HFFc6 (cell line): ENCODE measurements at places on chromosomes 7 and 10. TPM values are rescaled to one million over a fixed set of nuclear protein-coding genes. Genes with fewer than 3 reads are reported as not detected.

DNA sequence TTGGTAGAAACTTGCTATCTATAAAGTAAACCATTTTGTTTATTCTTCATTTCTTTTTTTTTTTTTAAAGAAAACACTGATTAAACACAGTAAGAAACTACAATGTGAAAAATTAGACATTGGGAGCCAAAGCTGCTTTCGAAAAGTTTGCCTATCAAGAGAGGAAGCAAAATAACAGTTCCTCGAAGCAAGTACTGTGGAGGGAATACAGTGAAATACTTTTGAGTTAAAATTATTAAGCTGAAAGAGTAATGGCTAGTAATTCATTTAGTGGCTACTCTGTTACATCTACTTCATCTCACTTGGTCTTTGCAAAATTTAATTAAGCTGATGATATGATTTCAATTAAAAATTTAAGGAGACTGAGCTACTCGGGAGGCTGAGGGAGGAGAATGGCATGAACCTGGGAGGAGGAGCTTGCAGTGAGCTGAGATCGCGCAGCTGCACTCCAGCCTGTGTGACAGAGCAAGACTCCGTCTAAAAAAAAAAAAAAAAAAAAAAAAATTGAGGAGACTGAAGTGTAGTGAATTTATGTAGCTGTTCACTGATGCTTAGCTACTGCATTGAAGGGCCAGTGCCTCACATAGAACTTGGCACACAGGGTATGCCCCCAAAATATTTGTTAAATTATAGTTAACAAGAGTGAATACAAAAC lies 982.1 kb upstream of the MBL2 start:
- no peaks in the 10 kb centered on the region for H3K4me1 ChIP-seq
- no peak for DNase-seq
- no peaks in the 10 kb centered on the region for H3K36me3 ChIP-seq
- H3K27me3 ChIP-seq: no peaks in the 10 kb centered on the region
- no peak overlapping the region for H3K4me3 ChIP-seq

- DNase-seq: no peak
- no peak overlapping the region for H3K4me3 ChIP-seq
- H3K36me3 ChIP-seq: no peaks in the 10 kb centered on the region
- no peak overlapping the region for H3K27ac ChIP-seq
- no peaks in the 10 kb centered on the region for H3K4me1 ChIP-seq
These were observed 526 bp downstream of the GIMAP1 start for GRCh38 chr7:150716939-150717338.

- no peak for DNase-seq
- H3K36me3 ChIP-seq: no peaks in the 10 kb centered on the region
- no peak overlapping the region for H3K27ac ChIP-seq
- H3K27me3 ChIP-seq: peaks cover 18% of the 10 kb centered on the region
- no peak overlapping the region for H3K4me3 ChIP-seq
These were observed 156.2 kb upstream of the LAMB4 start for GRCh38 chr7:108286290-108286904.

- no peak for DNase-seq
- H3K4me1 ChIP-seq: peaks cover 9% of the 10 kb centered on the region
- no peak overlapping the region for H3K4me3 ChIP-seq
- H3K27ac ChIP-seq: no peak overlapping the region
- H3K36me3 ChIP-seq: peaks cover 12% of the 10 kb centered on the region
These were observed 115.9 kb downstream of the HIPK2 start for GRCh38 chr7:139661903-139662302.

TEX47 gene
- total RNA-seq: not detected in 3 replicates

- H3K36me3 ChIP-seq: no peaks in the 10 kb centered on the region
- H3K4me1 ChIP-seq: peaks cover 8% of the 10 kb centered on the region
- no peak overlapping the region for H3K27ac ChIP-seq
- no peak for DNase-seq
- no peak overlapping the region for H3K4me3 ChIP-seq
These were observed 39.5 kb downstream of the FAM53B start for GRCh38 chr10:124704428-124705380.

DNA sequence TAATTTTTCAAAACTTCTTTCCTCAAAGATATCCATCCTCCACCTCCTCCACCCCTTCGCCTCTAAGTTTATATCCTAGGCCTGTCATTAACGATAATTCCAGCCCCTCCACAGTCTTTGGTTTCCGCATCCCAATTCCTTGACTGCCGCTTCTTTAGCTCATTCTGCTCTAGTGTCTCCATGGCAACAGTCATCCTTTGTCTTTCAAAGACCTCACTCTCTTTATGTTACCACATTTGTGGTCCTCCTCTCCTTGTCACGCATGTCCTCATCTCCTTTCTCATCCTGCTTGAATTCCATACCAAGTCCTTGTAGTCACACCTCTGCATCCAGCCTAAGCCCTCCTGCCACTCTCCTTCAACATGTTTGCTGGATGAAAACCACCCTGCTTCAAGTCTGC lies 511.2 kb upstream of the KLF6 start:
- no peaks in the 10 kb centered on the region for H3K36me3 ChIP-seq
- H3K4me1 ChIP-seq: peaks cover 3% of the 10 kb centered on the region
- H3K4me3 ChIP-seq: no peak overlapping the region
- no peak for DNase-seq
- peaks cover 1% of the 10 kb centered on the region; the same call in 1 of the 2 replicates for H3K27me3 ChIP-seq

DNA sequence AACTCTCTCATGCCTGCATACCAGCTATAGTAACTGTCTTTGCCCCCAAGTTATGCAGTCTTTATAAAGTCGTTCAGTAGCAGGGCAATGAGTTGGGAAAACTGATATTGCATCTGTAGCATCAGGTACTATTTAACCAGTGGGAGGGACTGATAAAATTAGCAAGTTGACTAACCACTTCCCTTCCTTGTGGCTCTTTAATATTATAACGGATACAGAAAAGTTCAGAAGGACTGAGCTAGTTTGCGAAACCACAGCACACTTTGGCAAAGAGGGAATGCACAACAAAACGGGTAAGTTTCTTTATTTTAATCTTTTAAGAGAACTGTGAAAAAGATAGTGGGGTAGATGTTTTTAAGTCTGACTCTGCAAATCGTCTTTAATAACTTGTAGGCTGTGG lies 205.3 kb upstream of the HDAC9 start:
- no peaks in the 10 kb centered on the region for H3K4me1 ChIP-seq
- H3K36me3 ChIP-seq: no peaks in the 10 kb centered on the region
- no peak overlapping the region for H3K4me3 ChIP-seq

- peaks cover 32% of the 10 kb centered on the region for H3K36me3 ChIP-seq
- DNase-seq: no peak
- peaks cover 54% of the 10 kb centered on the region for H3K4me1 ChIP-seq
- H3K4me3 ChIP-seq: no peak overlapping the region
These were observed 22.2 kb downstream of the RGS10 start for GRCh38 chr10:119520283-119520682.

DNA sequence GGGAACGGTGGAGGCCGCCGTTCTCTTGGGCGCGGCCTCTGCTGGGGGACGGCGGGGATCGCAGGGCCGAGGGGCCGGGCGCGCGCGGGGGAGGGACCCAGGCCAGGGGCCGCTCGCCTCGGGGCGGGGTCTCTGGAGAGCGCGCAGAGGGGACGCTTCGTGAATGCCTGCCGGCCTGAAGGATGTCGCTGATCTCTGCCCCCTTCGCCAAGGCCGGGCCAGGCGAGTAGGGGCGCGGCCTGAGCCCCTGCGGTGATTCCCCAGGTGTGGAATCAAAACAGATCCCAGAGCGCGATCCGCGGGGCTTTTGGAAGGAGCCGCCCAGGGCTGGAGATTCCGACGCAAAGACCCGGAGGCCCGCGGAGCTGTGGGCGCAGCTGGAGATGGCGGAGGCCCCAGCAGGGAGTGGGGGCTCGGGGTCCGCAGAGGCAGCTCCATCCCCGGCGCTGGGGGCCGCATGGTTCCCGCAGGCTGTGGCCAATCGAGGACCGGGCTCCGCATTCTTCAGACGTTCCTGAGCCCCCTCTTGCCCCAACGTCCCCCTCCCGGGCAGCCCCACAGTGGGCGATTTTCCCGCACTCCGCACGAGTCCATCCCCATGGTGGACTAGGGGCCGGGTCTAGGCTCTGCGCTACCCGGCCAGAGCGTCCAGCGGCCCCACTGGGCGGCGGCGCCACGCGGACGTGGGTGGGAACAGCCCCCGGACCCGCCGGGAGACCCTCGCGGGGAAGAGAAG lies 166.0 kb downstream of the ACTR3B start:
- no peaks in the 10 kb centered on the region for H3K4me1 ChIP-seq
- DNase-seq: no peak
- H3K27me3 ChIP-seq: no peaks in the 10 kb centered on the region
- H3K27ac ChIP-seq: no peak overlapping the region

DNA sequence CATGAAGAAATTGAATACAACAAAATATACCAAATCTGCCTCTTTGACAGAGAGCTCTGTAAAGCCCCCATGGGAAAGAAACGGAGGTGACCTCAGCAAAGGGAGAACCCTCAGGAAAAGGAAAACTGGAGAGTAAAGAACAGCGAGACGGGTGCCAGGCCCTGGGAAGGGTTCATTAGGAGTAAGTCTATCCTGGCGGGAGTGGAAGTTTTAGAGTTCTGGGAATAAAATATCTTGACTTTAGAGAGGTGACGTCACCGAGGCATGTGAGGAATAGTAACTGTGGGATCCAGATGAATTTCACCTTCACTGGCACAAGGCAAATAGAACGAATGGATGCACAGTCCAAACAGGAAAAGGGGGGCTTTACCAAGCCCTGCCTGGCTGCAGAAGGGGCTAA lies 362.8 kb upstream of the IGFBP3 start:
- no peak for DNase-seq
- H3K27ac ChIP-seq: no peak overlapping the region

C10orf95 gene
- not detected in 3 replicates for total RNA-seq

ANKRD2 gene
- 0.30 to 6.3 TPM (median 1.2 TPM) in 3 replicates for total RNA-seq

DNA sequence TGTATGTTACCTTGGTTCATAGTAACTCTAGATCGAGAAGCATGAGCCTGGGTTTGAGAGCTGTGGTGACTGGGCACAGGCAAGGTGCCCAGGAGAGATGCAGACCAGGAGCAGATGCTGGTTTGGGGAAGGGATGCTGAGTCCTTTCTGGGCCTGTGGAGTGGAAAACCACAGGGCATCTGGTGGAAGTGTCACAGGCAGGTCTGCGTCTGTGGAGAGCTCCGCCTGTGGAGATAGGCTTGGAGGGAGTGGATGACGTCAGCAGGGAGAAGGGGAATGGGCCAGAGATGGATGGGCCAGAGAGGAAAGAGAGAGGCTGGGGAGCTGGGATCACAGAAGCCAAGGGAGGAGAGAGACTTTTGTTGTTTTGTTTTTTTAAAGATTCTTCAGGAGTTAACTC lies 14.8 kb downstream of the CYP26A1 start:
- no peak for DNase-seq
- H3K36me3 ChIP-seq: no peaks in the 10 kb centered on the region
- H3K27me3 ChIP-seq: peaks cover 20% of the 10 kb centered on the region
- H3K4me3 ChIP-seq: no peak overlapping the region
- H3K4me1 ChIP-seq: no peaks in the 10 kb centered on the region

GRCh38 chr10:22911889-22912762 lies 15.7 kb upstream of the ARMC3 start:
- no peak overlapping the region for H3K27ac ChIP-seq
- no peaks in the 10 kb centered on the region for H3K36me3 ChIP-seq
- peaks cover 2% of the 10 kb centered on the region for H3K27me3 ChIP-seq
- no peak overlapping the region for H3K4me3 ChIP-seq

GRCh38 chr10:29392376-29393021 lies 103.6 kb downstream of the LYZL1 start:
- no peak overlapping the region for H3K27ac ChIP-seq
- peak; percentile 18 for DNase-seq

CALML5 gene
- total RNA-seq: not detected in 3 replicates

PTN gene
- total RNA-seq: 1.8 to 8.0 TPM (median 2.7 TPM) in 3 replicates

PTF1A gene
- not detected in 3 replicates for total RNA-seq

- no peak for DNase-seq
- H3K4me3 ChIP-seq: no peak overlapping the region
- peaks cover 78% of the 10 kb centered on the region for H3K4me1 ChIP-seq
- H3K27ac ChIP-seq: no peak overlapping the region
- H3K36me3 ChIP-seq: peaks cover 7% of the 10 kb centered on the region
- peaks cover 2% of the 10 kb centered on the region; the same call in 1 of the 2 replicates for H3K27me3 ChIP-seq
These were observed 46.7 kb upstream of the CALD1 start for GRCh38 chr7:134732728-134733127.

DNA sequence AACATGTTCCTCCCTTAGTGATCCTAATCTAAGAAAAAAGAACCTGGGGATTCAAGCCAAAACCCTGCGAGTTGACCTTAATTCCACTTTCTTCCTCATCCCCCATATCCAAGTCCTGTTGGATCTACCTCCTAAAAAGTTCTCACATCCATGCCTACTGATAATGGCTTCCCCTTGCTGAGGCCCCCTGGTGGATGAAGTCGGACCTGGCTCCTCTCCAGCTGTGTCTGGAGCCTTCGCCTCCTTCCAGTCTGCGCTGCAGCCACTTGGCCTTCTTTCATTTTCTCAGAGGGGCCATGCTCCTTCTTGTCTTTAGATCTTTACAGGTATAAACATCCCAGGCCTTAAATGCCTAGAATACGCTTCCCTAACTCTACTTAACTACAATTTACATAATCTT lies 8.1 kb downstream of the PDE1C start:
- H3K27me3 ChIP-seq: peaks cover 2% of the 10 kb centered on the region; the same call in 1 of the 2 replicates
- no peaks in the 10 kb centered on the region; the same call in 1 of the 2 replicates for H3K36me3 ChIP-seq
- no peak for DNase-seq
- peak overlapping the region; percentile 29; the same call in 1 of the 2 replicates for H3K4me3 ChIP-seq
